Karpas-422 (cell line): ENCODE measurements at places on chromosomes 1 and 21.

DNA sequence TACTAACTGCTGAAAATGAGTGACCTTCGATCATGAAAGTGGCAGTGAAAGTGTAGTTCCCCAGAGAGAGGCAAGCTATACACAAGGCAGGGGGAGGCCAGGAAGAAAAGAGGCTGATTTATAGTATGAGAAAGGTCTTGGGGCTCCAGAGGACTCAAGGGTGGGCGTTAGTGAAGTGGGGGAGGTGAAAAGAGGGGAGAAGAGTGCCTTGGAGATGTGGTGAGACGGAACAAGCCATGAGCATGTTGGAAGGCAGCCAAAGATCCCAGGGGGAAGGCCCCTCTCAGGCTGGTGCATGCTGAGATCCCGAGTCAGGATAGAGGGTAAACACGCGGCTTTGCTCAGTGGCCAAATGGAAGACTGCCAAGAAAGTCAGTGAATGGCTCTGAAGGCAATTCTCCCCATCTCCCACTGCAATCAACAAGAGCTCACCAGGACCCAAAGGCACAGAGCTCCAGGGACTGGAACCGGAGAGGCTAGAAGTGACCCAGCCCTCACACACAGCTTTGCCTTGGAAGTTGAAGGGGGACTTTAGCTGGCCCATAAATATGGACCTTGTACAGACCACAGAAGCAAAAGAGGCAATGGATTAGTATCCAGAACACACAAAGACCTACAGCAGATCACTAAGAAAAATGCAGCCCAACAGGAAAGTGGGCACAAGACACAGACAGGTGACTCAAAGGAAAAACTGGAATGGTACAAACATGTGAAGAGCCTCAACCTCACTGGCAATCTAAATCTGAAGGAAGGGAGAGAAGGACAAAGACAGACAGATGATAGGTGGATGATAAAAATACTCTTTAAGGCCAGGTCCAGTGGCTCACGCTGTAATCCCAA is 49.6 kb downstream of the HSF2BP start:
- no peak for DNase-seq

DNA sequence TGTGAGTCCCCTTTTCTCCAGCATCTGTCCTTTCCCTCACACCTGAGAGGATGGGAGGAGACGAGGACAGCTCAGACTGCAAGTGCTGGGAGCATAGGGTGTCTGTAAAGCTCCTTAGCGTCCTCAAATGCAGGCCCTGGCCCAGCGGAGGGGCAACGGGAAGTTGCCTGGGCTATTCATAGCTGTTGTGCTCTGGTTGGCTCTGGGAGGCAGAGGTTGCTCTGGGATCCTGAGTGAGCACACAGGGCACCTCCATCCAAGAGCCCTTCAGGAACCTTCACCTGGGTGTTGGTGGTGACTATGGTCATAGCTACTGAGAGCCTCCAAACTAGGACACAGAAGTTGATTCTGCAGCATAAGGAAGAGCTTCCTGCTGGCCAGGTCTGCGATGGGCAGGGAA is 2.6 kb downstream of the PADI1 start:
- no peak for DNase-seq

GRCh38 chr1:175179837-175180590 is 12.6 kb downstream of the KIAA0040 start:
- DNase-seq = no peak

DNA sequence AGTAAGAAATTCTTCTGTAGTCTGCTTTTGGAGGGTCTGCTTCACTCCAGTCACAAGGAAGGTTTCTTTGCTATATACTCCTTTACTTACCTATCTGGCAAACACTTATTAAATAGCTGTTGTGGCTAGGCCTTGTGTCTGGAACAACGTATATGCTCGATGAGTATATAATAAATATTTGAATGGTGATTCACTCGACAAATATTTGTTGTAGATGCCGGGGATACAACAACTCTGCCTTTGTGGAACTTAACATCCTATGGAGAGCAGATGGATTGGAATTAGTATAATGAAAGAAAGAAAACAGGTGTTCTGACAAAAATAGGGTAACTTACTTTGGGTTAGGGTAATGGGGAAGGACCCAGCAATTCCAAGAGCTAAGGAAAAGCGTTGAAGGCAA is 31.1 kb downstream of the KPNA6 start:
- DNase-seq = no peak

- DNase-seq = peak; percentile 73
Observed at GRCh38 chr1:207807326-207807689, 55.5 kb downstream of the CD46 start.

DNA sequence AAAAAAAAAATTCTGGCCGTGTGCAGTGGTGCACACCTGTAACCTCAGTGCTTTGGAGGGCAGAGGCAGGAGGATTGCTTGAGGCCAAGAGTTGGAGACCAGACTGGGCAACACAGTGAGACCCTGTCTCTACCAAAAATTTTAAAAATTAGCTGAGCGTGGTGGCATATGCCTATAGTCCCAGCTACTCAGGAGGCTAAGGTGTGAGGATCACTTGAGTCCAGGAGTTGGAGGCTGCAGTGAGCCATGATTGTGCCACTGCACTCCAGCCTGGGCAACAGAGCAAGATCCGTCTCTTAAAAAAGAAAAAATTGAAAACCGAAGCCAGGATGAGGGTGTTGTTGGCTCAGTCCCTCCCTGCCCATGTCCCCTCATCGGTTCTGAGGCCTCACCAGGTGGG is 55.9 kb upstream of the PAX7 start:
- no peak for DNase-seq

DNA sequence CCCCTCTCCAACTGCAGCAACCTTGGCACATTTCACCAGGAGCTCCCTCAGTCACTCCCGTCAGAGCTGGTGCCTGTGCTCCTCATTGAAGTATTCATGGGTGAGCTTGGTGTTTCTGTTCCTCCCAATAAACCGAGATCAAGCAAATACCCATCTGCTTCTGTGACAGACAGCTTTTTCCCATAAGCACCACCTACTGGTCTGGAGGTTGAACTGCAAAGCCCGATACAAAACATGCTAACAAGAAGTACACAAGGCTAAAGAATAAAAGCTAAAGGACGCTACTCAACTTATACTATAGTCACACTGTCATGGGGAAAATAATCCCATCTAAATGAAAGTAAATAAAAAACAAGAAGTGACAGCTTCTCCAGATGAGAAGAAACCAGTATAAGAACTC is 111.9 kb upstream of the C21orf91 start:
- peak; percentile 72 for DNase-seq

GRCh38 chr1:223337174-223337869 is 26.7 kb downstream of the SUSD4 start:
- no peak for DNase-seq

GRCh38 chr1:58401991-58402390 is 144.5 kb downstream of the OMA1 start:
- no peak for DNase-seq

- no peak for DNase-seq
Observed at GRCh38 chr1:20108366-20109123, 10.8 kb downstream of the PLA2G2D start.

DNA sequence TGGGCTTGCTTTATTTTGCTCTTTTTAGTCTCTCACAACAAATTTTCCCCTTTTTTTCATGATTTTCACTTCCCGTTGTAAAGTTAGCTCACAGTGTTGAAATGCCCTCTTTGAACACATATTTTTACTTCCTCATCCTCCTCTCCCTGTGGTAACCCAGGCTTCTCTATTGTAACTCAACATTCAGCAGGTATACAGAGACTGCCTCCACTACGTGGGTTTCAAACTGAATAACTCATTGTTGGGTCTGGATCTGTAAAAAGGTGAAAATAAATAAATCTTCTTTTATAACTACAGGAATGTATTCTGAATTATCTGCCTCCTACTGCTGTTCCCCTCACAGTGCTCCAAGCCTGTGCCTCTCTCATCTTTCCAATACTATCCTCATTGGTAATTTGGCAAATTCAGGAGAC is 166.4 kb downstream of the RUNX1 start:
- peak; percentile 60 for DNase-seq

DNA sequence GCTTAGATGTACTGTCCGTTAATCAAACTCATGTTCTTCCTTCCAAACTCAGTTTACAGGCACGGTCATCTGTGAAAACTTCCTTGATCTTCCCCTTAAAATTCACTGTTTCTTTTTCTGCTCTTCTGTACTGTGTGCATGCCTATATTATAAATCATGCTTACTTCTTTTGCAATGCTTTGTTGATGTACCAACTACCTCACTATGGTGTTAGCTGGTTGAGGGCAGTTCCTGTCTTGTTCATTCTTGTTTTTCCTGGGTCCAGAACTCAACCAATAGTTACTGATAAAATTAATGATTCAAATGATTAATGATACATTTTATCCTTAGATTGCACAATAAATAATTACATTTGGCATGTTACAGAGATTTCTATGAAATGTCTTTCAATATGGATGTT is 163.8 kb downstream of the CHRM3 start:
- DNase-seq = no peak

DNA sequence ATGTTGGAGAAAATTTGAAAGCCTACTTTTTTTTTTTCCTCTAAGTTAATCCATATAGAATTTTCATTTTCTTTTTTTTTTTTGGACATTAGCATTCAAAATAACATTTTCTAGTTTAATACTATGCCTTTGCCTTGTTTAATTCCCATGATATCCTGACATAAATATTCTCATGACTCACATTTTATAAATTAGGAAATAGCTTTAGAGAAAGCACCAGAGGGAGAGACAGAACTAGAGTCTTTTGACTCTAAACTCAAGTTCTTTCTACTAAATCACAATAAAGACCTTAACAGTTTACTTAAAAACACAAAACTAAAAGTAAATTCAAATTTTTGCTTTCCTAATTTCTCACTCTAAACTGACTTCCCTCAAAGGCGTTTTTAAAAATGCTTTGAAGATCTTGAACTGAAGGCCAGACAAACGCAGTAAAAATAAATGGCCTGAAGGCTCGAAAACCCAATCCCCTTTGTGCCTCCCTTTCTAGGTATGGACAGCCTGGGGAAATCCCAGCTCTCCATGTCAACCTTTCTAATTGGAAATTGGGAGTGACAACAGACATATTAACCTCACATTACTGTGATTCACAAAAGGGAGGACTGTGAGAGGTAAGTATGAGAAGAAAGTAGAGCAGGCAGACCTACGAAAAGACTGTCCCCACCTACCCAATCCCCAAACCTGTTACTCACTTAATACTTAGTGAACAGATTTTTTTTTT is 104.6 kb downstream of the ENAH start:
- DNase-seq = no peak

GRCh38 chr1:233513431-233513830 is 100.5 kb upstream of the KCNK1 start:
- no peak for DNase-seq

- DNase-seq = no peak
Observed at GRCh38 chr1:221309723-221310122, 430.5 kb downstream of the HLX start.

GRCh38 chr1:235710687-235711086 is 61.1 kb upstream of the GNG4 start:
- DNase-seq = no peak

- no peak for DNase-seq
Observed at GRCh38 chr21:42569732-42570301, 56.2 kb downstream of the SLC37A1 start.

GRCh38 chr1:6574025-6574620 is 5.7 kb upstream of the ZBTB48 start:
- no peak for DNase-seq
